GM23248 (cell line): ENCODE measurements at places on chromosomes 12 and 14. TPM values are rescaled to one million over a fixed set of nuclear protein-coding genes. Genes with fewer than 3 reads are reported as not detected.
A peak's percentile ranks its signal among the peaks of the same experiment; 100 is the strongest.

ESPL1 gene
- total RNA-seq = 5.6 and 8.5 TPM in 2 replicates

- peak; percentile 89 for DNase-seq
These were observed 46.6 kb upstream of the NR1H4 start for GRCh38 chr12:100427078-100427477.

GRCh38 chr14:41663473-41663850 is 56.8 kb downstream of the LRFN5 start:
- peak; percentile 58 for DNase-seq

DNA sequence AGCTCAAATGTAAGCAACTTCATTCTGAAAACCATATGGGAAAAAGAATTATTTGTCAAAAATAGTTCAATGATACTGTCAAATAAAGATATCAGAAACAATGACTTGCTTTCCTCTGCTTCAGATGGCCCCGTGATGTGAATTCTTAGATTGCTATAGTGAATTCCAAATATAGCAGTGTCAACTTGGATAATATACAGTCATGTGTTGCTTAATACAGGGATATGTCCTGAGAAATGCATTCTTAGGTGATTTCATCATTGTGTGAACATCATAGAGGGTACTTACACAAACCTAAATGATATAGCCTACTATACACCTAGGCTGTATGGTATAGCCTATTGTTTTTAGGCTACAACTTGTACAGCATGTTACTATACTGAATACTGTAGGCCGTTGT is 108.7 kb upstream of the MIS18BP1 start:
- DNase-seq = peak; percentile 16

GRCh38 chr14:95523815-95524448 is 7.5 kb upstream of the SYNE3 start:
- DNase-seq = peak; percentile 51

GRCh38 chr12:113196990-113197389 is 11.5 kb downstream of the RITA1 start:
- peak; percentile 89 for DNase-seq
